ENCODE measurements at places on chromosomes 6 and 20. TPM values are rescaled to one million over a fixed set of nuclear protein-coding genes. Genes with fewer than 3 reads are reported as not detected.
A peak's percentile ranks its signal among the peaks of the same experiment; 100 is the strongest.

- H3K27ac ChIP-seq = no peak overlapping the region
- peaks cover 78% of the 10 kb centered on the region for H3K27me3 ChIP-seq
- no peaks in the 10 kb centered on the region for H3K36me3 ChIP-seq
- H3K4me3 ChIP-seq = peak overlapping the region; percentile 49
Measured at GRCh38 chr20:3081641-3082040, 2.9 kb downstream of the AVP start.

DNA sequence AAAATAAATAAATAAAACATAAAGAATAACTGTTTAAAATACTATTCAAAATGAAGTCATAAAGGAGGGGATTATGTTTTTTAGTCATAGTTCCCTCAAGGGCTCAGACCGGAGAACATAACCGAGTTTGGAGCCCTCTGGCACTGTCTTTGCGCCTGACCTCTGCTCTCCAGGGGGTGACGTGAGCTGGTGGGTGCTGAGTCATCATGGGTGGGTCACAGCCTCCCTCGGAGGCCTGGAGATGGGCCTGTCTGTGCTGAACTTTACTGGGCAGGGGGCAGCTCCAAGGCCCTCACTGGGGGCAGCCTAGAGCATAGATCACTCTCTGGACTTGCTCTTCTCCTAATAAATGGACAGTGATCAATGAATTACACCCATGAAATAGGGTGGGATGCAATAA lies 3.1 kb upstream of the MAVS start:
- H3K27ac ChIP-seq = no peak overlapping the region
- DNase-seq = no peak
- no peak overlapping the region for H3K4me3 ChIP-seq
- peaks cover 6% of the 10 kb centered on the region for H3K36me3 ChIP-seq

The BPIFB1 gene
- total RNA-seq = not detected

DNA sequence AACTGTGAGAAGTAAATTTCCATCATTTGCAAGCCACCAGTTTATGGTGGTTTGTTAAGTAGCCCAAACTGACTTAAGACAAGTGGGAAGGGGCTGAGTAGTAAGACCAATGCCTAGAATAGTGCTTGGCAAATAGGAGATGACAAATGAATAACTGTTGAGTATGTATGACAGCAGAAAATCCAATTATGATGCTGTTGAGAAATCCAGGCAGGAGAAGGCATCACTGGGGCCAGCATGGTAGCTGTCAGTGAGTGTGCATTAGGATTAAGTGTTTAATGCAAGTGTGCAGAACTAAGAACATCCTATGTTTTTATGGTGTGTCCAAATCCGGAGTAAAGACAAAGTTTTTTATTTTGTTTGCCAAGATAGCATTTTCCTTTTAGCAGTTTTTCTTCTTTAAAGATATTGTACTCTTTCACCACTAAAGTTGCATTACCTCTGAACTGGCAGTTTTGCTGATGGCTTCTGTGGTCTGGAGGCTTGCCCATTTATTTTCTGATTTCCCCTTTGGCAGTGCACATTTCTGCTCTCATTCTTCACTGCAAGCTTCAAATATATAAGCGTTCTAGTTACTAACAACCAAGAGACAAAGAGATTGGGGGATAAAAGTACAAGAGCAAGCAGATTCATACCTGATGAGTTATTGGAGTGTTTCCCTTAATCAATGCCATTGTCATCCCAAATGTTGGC lies 289.7 kb downstream of the KCNQ5 start:
- peak overlapping the region; percentile 47 for H3K27ac ChIP-seq
- no peak for DNase-seq
- no peaks in the 10 kb centered on the region for H3K36me3 ChIP-seq
- H3K27me3 ChIP-seq = no peaks in the 10 kb centered on the region

The FAM162B gene
- total RNA-seq = 1.1 TPM

The PPP1R3G gene
- 1.3 TPM for total RNA-seq

- no peaks in the 10 kb centered on the region for H3K27me3 ChIP-seq
- H3K4me3 ChIP-seq = no peak overlapping the region
- DNase-seq = no peak
- peaks cover 15% of the 10 kb centered on the region for H3K4me1 ChIP-seq
- peak overlapping the region; percentile 39 for H3K27ac ChIP-seq
Measured at GRCh38 chr20:37298190-37298939, 8.9 kb downstream of the MANBAL start.

- peaks cover 7% of the 10 kb centered on the region for H3K4me1 ChIP-seq
- H3K27ac ChIP-seq = no peak overlapping the region
- DNase-seq = no peak
Measured at GRCh38 chr20:17782768-17783167, 83.0 kb downstream of the BANF2 start.

The POM121L2 gene
- 0.07 TPM for total RNA-seq

GRCh38 chr6:70616728-70617260 lies 50.1 kb downstream of the SDHAF4 start:
- no peak for DNase-seq
- no peak overlapping the region for H3K4me3 ChIP-seq
